ENCODE measurements at places on chromosomes 5 and 9. TPM values are rescaled to one million over a fixed set of nuclear protein-coding genes. Genes with fewer than 3 reads are reported as not detected.

GRCh38 chr9:104027295-104027694 lies 66.8 kb upstream of the SMC2 start:
- no peak overlapping the region for H3K27ac ChIP-seq
- no peak overlapping the region for H3K4me3 ChIP-seq
- H3K36me3 ChIP-seq: no peaks in the 10 kb centered on the region
- H3K27me3 ChIP-seq: no peaks in the 10 kb centered on the region
- DNase-seq: peak; percentile 7

DNA sequence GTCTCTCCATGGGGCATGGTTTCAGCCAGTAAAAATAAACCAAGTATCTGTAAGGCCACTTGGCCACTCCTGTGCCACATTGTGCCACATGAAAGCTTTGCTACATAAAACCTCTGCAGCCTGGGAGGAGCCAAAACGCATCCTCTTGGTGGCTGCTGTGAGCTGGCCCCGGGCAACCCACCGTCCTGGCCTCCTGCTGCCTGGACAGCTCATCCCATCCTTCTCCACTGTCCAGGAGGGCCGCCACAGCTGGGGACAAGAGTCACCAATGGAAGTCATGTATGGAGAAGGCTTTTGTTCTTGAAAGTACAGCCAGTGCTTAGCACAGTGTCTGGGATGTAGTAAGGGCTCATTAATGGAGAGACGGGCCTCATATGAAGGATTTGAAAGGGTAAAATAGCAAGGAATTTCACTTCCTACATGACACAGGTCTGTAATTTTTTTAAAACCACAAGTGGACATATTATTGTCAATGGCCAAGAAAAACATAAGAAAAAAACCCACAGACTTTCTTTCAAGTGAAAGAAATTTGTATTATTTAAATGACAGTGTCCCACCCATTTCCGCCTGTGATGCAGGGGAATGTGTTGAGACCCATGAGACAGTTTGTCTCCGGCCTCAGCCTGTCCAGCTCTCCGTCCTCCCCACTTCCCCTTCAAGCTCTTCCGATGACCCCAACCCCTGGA lies 6.6 kb downstream of the PTGES start:
- H3K4me3 ChIP-seq: no peak overlapping the region
- no peak for DNase-seq
- H3K27ac ChIP-seq: no peak overlapping the region
- no peaks in the 10 kb centered on the region for H3K36me3 ChIP-seq
- H3K27me3 ChIP-seq: no peaks in the 10 kb centered on the region
- no peaks in the 10 kb centered on the region for H3K4me1 ChIP-seq

- no peak for DNase-seq
- H3K4me3 ChIP-seq: no peak overlapping the region
- no peaks in the 10 kb centered on the region for H3K36me3 ChIP-seq
Observed at GRCh38 chr5:32090755-32091128, 83.4 kb downstream of the GOLPH3 start.

Gene UBTD2
- 22.3 TPM for total RNA-seq

- no peak overlapping the region for H3K27ac ChIP-seq
- H3K36me3 ChIP-seq: no peaks in the 10 kb centered on the region
- H3K4me1 ChIP-seq: no peaks in the 10 kb centered on the region
Observed at GRCh38 chr5:76145945-76146344, 62.8 kb downstream of the SV2C start.

DNA sequence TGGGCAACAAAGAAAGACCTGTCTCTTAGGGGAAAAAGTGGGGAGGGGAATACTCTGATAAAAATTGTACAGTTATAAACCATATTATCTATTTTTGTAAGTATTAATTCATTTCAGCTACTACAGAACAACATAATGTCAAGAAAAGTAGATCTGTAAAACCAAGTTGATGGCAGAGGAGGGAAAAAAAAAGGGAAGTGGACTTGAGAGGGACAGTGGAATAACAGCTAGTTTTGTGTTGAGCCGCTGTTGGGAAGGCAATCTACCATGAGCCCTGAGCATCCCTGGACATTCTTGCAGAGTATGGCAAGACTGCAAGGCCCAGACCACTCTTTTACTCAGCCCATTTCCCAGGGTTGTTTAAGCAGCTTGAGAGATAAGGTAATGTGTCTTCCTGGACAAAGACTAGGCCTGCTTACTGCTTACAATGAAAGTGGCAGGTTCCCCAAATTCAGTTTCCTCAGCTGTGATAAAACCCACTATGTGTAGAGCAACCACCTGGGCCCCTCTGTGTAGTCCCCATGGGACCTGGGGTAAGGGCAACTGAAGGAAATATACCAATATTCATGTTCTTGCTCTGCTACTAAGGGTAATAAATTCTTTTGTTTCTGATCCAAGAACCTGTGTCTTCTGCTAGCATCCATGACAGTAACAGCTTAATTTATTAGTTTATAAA lies 25.0 kb downstream of the CEP120 start:
- no peaks in the 10 kb centered on the region for H3K36me3 ChIP-seq
- H3K27me3 ChIP-seq: no peaks in the 10 kb centered on the region
- no peaks in the 10 kb centered on the region for H3K4me1 ChIP-seq
- H3K27ac ChIP-seq: no peak overlapping the region

DNA sequence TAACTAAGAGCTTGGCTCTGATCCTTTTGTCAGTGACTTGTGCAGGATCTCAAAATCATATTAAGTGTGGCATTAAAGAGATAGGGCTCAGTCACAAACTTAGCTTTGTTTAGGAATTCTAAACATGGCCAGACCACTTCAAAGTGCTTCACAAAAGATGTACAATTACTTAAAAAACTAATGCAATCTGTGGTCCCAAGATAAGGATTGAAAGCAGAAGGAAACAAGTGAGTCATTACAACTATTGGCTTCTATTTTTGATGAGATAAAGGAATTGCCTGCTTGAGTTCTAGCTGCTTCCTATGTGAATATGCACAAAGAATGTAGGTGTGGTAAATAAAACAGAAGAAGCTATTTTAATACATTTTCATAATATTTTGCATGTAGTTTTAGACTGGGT lies 44.9 kb upstream of the SLC12A2 start:
- H3K36me3 ChIP-seq: no peaks in the 10 kb centered on the region
- H3K27me3 ChIP-seq: no peaks in the 10 kb centered on the region
- no peak overlapping the region for H3K4me3 ChIP-seq
- DNase-seq: no peak

Gene FAT2
- 0.03 TPM for total RNA-seq

GRCh38 chr5:4023091-4023752 lies 427.6 kb downstream of the IRX1 start:
- DNase-seq: no peak
- H3K4me3 ChIP-seq: no peak overlapping the region
- no peaks in the 10 kb centered on the region for H3K27me3 ChIP-seq
- H3K4me1 ChIP-seq: no peaks in the 10 kb centered on the region

DNA sequence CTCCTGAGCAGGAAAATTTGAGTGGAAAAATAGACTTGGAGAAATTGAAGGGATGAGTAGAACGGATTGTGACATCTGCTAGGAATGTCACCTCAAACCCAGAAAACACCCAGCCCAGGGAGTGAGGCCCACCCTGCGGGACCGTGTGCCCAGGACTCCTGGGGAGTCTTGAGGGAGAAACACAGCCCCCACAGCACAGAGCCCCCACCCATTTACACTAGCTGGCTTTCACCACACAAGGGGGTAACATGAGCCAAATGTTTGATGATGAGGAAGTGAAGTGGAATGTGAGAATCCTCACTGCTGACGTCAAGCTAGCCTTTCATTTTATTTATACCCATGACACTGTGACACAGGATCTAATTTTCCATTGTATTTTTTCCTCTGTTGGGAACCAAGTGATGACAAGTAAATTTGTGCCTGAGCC lies 42.8 kb upstream of the PDE8B start:
- H3K36me3 ChIP-seq: no peaks in the 10 kb centered on the region
- H3K4me1 ChIP-seq: no peaks in the 10 kb centered on the region
- H3K27ac ChIP-seq: no peak overlapping the region
- no peaks in the 10 kb centered on the region for H3K27me3 ChIP-seq
- no peak overlapping the region for H3K4me3 ChIP-seq

Gene MOB3B
- 1.4 TPM for total RNA-seq

- H3K27ac ChIP-seq: no peak overlapping the region
- DNase-seq: peak; percentile 9
- peaks cover 4% of the 10 kb centered on the region for H3K4me1 ChIP-seq
- no peak overlapping the region for H3K4me3 ChIP-seq
- no peaks in the 10 kb centered on the region for H3K27me3 ChIP-seq
Observed at GRCh38 chr5:33299621-33300208, 141.1 kb upstream of the TARS1 start.

GRCh38 chr5:133412661-133413060 lies 199.7 kb downstream of the FSTL4 start:
- no peaks in the 10 kb centered on the region for H3K27me3 ChIP-seq
- H3K4me1 ChIP-seq: no peaks in the 10 kb centered on the region
- no peak overlapping the region for H3K27ac ChIP-seq
- no peak for DNase-seq
- no peaks in the 10 kb centered on the region for H3K36me3 ChIP-seq

GRCh38 chr9:98833090-98833956 lies 25.9 kb downstream of the GALNT12 start:
- no peak overlapping the region for H3K4me3 ChIP-seq
- H3K36me3 ChIP-seq: no peaks in the 10 kb centered on the region
- H3K27me3 ChIP-seq: no peaks in the 10 kb centered on the region
- H3K27ac ChIP-seq: no peak overlapping the region
- DNase-seq: no peak
- no peaks in the 10 kb centered on the region for H3K4me1 ChIP-seq

Gene KCNMB1
- 3.5 TPM for total RNA-seq

DNA sequence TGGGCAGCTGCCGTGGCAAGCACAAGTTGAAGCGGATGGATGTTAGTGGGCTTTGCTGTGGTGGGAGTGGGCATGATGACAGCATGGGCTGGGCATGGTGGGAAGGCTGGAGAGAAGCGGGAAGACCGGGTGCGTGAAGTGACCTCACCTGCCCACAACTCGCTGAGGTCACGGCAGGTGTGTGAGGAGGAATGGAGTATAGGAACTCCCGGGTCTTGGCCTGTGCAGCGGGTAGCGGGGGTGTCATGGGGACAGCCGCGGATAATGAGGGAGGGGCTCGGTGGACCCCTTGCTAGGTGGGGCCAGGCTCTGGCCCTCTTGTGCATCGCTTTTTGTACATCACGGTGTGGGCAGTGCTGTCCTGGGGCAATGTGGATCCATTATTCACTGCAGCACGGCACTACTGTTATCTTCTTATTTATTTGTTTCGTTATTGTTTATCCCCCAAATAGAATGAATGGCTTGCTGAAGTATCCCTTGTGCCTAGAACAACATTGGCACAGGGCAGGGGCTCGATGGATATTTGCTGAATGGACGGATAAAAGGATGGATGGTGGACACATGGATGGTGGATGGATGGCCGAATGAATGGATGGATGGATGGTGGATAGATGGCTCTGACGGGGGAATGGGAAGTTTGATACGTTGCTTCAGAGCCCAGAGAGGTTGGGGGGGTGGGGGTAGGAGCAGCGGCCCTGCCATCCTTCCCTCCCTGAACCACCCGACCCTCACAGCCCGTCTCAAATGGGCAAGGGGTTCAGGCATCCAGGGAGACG lies 14.6 kb downstream of the PROP1 start:
- H3K27ac ChIP-seq: no peak overlapping the region
- no peaks in the 10 kb centered on the region for H3K4me1 ChIP-seq
- H3K36me3 ChIP-seq: no peaks in the 10 kb centered on the region
- no peak overlapping the region for H3K4me3 ChIP-seq
- DNase-seq: no peak

GRCh38 chr9:136341769-136342168 lies 14.4 kb downstream of the GPSM1 start:
- no peak overlapping the region for H3K4me3 ChIP-seq
- H3K27me3 ChIP-seq: no peaks in the 10 kb centered on the region
- H3K36me3 ChIP-seq: no peaks in the 10 kb centered on the region
- no peaks in the 10 kb centered on the region for H3K4me1 ChIP-seq
- no peak for DNase-seq

GRCh38 chr5:41510176-41510831 lies at the start of gene PLCXD3:
Gene PLCXD3, minus strand, starts transcription at chr5:41510601. Its CDS starts 75 bp downstream, at chr5:41510526.
- DNase-seq: no peak
- H3K4me1 ChIP-seq: no peaks in the 10 kb centered on the region
- H3K27ac ChIP-seq: no peak within 1 kb of the TSS
- H3K36me3 ChIP-seq: no peaks in the 10 kb centered on the region

- no peaks in the 10 kb centered on the region for H3K4me1 ChIP-seq
- H3K4me3 ChIP-seq: no peak overlapping the region
- H3K27ac ChIP-seq: no peak overlapping the region
- no peaks in the 10 kb centered on the region for H3K36me3 ChIP-seq
- H3K27me3 ChIP-seq: 0 out of 2 replicates have a peak, but pooled peaks cover 1% of the 10 kb centered on the region
Observed at GRCh38 chr9:27126670-27127069, 17.6 kb downstream of the TEK start.

All from GM12878 (cell line).